Stimulated activated CD4-positive, alpha-beta T cell treated with anti-CD3 and anti-CD28 coated beads, Interleukin-1b, Interleukin-23, amount 100 ng/mL, for 1 hour (primary cell): ENCODE measurements at places on chromosomes 1 and 21.

- DNase-seq, result no peak
Measured at GRCh38 chr1:6491480-6491962, at the start of gene PLEKHG5. TSS of gene PLEKHG5 (minus strand) at chr1:6491667. CDS start at chr1:6477571, 14,096 bp downstream.

- no peak for DNase-seq
Measured at GRCh38 chr1:158103861-158104522, 76.7 kb upstream of the CD1D start.

- DNase-seq, result no peak
Measured at GRCh38 chr1:227607336-227607898, 44.1 kb downstream of the ZNF678 start.

DNA sequence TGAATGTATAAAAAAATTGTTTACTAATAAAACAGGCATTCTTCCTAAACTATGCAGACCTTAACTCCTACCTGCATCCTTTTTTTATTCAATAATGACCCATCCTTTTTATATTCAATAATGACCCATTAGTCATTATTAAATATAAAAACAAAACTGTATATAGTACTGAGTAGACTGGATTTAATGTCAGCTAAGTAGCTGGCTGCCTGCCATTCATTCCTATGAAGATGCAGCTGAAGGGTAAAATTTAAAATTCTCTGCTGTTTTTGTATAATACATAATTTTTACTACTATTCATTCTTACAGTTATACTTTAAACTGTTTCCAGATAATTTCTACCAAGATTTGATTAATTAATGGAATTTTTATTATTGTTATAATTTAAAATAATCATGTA, 79.3 kb downstream of the DENND1B start:
- no peak for DNase-seq

- DNase-seq, result no peak
Measured at GRCh38 chr1:233269656-233270055, 25.9 kb downstream of the PCNX2 start.

GRCh38 chr1:77623066-77623465, 59.4 kb downstream of the ZZZ3 start:
- DNase-seq, result no peak

DNA sequence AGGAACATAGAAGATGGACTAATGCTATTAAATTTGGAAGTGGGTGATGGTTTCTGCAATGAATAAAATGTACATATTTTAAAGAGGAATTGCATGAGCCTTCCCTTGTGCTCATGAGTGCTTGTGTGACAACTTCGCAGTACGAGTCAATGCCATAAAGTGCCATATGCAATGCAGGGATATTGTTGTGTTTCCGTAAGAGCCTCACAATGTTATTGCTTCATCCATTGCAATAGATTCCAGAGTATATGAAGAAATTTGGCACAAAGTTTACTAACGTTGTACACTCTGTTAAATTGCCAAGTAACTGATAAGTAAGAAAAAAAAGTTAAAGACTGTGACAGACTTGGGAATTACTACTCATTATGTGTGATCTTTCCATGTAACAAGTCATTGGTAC, 22.3 kb downstream of the BTG3 start:
- no peak for DNase-seq

DNA sequence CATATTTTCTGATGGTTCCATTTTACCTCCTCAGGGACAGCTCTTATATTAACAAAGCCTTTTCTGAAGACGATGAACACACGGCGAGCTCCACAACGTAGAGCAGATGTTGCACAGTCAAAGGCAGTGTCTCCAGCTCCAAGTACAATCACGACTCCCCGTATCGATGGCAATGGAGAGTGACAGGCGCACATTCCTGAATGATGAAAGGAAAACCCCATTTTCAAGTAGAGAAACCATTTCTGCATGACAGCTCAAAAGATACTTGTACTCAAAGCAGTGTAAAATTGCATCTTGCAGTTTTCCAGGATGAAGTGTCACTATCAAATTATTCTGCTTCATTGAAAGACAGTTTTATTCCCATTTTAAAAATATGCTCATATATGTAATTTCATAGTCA, 327.6 kb downstream of the DPYD start:
- DNase-seq, result no peak

- no peak for DNase-seq
Measured at GRCh38 chr1:186060226-186060625, 314.8 kb downstream of the TPR start.

DNA sequence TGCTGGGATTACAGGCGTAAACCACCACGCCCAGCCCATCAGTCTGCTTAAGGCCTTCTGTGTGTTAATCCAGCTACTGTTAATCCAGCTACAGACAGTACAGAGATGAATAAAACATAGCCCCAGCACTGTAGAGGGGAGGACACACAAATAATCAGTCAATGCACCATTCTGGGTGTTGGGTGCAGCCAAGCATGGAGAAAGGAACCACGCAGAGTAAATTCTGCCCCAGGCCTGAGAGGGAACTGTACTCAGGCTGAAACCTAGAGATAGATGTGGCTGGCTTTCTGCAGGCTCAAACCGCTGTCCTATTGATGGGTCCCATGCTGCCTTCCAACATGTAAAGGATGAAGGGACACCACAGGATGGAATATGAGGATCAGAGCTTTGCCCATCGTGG, 136.8 kb upstream of the IGSF21 start:
- no peak for DNase-seq

DNA sequence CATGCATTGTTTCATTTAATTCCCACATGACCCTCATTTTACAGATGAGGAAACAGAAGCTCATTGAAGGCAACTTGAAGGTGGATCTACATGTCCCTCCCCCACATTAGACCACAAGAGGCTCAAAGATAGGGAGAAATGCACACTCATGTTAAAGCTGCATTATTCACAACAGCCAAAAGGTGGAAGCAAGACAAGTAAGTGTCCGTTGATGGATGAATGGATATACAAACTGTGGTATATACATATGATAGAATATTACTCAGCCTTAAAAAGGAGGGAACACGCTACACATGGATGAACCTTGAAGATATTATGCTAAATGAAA, 149.7 kb upstream of the JUN start:
- no peak for DNase-seq

DNA sequence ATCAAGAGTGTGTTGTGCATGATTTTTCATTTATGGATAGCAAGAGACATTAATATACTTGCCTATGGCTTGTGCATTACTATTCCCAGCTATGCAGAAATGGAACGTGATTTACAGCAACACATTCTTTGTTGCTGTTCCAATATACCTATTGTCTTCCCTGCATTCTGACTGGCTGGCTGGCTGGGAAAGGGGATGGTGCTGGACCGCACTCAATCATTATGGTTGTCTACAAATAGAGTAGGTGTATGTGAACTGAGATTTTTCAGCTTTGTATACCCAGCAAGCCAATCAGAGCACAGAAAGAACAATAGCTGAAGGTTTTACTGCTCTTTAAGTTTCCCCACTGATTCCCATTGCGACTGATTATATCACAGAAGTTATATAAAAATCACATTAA, 167.5 kb downstream of the ATG4C start:
- DNase-seq, result no peak

DNA sequence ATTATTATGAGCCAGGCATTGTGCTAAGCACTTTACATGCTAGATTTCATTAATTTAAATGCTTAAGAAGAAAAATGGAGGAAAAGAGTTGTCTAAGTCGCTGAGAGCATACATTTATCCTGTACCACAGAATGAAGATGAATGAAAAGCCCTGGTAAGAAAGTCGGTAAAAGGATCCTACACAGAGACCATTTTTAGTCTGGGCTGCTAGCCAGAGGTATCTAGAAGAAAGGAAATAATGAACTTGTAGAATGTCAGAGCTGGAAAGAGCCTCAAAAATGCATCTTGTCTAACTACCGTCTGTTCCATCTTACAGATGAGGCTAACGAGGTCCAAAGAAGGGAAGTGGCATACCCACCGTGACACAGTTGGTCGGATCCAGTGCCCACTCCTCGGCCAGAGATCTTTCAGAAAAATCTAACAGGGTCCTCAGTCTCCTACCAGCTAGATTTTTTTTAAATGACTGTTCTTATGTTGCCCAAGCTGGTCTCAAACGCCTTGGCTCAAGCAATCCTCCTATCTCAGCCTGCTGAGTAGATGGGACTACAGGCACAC, 12.2 kb upstream of the TNR start:
- DNase-seq, result no peak
